ENCODE measurements at places on chromosomes 7 and 10.
A peak's percentile ranks its signal among the peaks of the same experiment; 100 is the strongest.

DNA sequence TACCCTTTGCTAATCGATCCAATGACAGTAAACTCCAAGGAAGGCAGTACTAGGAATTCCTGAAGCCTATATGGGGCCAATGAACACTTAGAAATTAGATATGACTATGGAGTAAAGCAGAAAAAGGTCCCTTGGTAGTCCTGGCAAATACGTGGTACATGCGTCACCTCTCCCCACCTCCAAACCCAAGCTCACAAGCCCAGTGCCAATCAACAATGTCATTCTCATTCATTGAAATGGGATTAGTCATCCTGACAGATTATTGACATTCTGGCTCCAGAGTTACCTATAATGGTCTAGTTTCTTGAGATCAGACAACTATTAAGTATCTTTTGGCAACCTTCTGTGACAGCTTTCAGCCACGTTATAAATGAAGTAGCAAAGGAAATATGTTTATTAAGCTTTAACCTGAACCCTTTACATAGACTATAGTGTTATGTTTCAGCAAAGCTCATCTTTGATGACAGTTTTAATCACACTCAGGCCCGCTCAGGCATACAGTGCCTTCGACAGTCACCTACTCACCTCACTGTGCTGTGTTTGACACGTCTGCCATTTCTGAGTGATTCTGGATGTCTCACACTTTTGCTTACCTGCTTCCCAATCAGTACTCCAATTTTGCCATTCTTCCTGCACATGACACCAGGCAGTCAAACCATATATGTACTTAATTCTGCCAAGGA lies 69.6 kb upstream of the ADO start:
- DNase-seq, result no peak

GRCh38 chr10:84654671-84655070 lies 326.3 kb downstream of the CCSER2 start:
- DNase-seq, result no peak

GRCh38 chr7:44711528-44711927 lies 37.1 kb upstream of the ZMIZ2 start:
- DNase-seq, result no peak

- no peak for DNase-seq
These were observed 19.3 kb upstream of the OPTN start for GRCh38 chr10:13080643-13081042.

DNA sequence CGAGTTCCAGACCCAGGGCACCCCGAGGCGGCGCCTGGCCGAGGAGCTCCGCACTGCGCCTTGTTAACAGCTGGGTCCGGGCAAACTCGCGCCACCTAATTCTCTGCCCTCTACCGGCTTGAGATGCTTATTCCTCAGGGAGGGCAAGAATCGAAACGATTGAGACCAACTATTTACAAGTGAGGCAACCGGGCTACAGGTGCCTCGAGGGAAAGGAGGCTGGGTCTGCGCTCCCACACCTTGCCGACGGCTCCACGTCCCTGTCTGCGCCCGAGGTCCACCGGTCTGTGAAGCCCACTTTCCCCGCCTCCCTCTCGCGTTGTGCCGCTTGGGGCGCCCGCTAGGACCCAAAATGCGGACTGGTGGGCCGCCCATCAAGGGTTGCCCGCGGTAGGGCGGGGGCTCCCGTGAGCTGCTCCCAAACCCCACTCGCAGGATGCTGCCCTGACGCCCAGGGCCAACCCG lies 527 bp downstream of the AKR1B1 start:
- peak; percentile 71 for DNase-seq

- DNase-seq, result peak; percentile 38
These were observed 12.7 kb downstream of the SLC29A3 start for GRCh38 chr10:71331736-71332135.

GRCh38 chr10:43036481-43037428 lies 40.1 kb upstream of the RET start:
- DNase-seq, result no peak

DNA sequence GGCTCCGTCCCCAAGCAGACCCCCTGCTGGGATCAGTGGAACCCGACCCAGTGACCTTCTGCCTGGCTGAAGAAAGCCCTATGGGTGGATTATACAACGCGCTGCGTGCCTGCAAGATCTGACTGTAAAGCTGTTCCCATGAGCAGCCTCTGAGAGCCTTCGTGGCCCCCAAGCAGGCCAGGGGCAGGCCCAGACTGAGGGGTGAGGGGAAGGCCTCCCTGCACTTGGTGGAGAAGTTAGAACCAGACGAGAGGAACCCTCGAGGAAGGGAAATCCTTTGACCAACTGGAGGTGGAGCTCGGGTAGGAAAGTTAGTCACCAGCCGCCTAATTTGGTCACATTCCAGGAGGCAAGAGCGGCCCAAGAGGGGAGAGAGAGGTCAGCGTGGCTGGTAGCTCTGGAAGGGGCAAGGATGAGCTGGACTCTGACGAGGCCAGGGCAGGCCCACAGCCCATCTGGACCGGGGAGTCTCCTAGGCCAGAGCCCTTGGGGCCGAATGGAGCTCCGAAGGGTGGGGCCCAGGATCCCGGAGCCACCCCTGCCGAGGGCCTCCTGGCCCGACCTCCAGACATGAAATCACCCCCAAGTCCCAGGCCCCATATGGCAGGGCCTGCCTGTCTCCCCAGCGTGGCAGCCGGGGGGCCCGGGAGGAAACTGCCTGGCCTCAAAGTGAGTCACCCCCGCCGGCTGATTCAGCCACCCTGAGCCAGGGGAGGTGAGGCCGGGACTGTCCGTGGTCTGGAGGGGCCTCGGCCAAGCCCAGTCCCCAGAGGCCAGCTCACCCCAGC lies 23.3 kb upstream of the PDGFA start:
- DNase-seq, result no peak

DNA sequence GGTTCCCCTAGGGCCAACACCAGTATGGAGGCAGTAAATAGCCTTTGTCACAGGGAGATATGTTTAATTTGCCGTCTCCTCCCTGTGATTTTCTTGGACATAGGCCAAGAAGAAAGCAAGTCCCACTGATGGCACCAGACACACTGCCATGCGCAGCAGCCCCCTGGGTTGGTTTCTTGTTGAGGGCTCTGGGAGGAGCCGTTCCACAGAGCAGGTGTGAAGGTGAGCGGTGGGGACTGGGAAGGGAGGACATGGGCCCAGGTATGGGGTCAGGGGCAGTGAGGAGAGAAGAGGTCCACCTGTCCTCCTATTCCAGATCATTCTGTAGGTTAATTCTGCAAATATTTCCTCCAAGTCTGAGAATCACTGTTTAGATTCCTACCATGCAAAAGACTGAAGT lies 376.1 kb downstream of the PLXNA4 start:
- no peak for DNase-seq
